ENCODE measurements at places on chromosomes 3 and 15.

DNA sequence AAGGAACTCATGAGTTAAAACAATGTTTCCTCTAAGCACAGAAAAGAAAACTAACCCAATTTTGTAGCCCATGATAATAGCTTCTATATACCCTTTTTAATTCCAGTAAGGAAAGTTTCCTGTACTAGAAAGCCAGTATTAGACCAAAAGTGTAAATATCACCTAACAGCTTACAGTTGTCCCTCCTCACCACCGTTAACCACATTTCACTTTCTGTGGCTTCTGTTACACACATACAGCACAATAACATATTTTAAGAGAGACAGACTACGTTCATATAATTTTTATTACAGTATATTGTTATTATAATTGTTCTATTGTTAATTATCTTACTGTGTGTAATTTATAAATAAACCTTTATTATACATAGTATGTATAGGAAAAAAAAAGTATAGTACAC is 74.1 kb downstream of the ZNF280D start:
- no peak for DNase-seq

DNA sequence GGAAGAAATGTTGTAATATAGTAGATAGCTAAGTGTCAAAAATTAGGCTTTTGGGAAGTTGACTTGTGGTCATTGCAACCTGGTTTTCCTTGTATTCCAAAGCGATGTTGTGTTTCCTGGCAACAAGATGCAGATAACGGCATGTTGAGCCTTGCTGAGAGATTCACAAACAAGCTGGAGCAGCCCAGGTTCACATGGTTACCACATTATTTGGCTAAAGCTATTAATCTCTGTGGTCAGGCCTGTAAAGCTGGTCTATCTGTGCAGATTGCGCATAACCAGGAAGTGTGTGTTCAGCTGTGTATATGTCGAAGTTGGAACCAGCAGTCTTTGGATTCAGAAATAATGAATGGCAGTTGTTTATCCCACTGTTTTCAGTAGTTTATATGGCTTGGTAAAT is 6.6 kb downstream of the TIPARP start:
- no peak for DNase-seq

DNA sequence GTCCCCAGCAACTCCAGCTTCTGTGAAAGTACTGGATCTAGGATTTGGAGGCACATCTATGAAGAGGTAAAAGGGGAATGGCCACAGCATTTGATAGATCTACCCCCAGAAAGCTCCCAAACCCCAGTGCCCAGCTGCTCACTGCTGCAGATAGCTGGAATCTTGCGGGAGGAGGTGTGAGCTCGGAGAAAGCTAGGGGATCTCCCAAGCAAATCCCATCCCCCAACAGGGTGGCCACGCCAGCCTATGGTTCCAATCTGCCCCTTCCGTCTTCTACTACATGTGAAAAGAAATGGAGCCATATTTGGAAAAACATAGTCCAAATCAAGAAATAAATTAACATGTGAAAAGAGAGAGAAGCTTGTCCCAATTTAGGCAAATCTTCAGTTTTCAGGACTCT is 42.0 kb downstream of the SEMA5B start:
- DNase-seq: no peak

- no peak for DNase-seq
These were observed 179.9 kb upstream of the NR2E3 start for GRCh38 chr15:71630475-71630809.

- DNase-seq: no peak
These were observed 60.5 kb downstream of the SENP2 start for GRCh38 chr3:185646382-185647133.

DNA sequence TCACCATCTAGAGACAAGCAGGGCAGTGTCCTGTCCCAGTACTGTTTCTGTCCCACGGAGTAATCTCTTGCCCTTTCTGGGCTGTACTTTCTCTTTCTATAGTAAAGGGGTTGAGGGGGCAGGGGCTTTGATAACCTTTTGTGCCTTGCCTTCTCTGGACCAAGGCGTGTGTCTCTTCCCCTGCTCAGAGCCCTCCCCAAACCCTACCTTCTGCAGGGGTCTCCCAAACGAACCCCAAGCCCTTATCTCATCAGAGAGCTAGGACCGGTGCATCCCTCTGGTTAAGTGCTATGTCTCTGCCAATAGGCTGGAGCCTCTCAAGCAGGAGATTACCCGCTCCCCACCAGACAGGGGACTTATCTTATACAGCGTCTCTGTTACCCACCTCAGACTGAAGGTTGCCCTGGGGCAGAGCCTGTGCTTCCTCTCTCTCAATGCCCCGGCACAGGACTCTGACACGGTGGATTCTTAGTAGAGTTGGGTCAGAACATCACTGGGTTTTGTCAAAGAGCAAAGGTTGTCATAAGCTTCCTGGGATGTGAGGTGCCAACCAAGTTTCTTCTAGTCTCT is 2.9 kb downstream of the PLEKHO2 start:
- peak; percentile 61 for DNase-seq

GRCh38 chr3:43742920-43743319 is 52.2 kb downstream of the ABHD5 start:
- DNase-seq: no peak

- DNase-seq: no peak
These were observed 247.7 kb upstream of the TTC14 start for GRCh38 chr3:180354214-180354613.

GRCh38 chr3:171358881-171359198 is 101.4 kb downstream of the TNIK start:
- DNase-seq: no peak

DNA sequence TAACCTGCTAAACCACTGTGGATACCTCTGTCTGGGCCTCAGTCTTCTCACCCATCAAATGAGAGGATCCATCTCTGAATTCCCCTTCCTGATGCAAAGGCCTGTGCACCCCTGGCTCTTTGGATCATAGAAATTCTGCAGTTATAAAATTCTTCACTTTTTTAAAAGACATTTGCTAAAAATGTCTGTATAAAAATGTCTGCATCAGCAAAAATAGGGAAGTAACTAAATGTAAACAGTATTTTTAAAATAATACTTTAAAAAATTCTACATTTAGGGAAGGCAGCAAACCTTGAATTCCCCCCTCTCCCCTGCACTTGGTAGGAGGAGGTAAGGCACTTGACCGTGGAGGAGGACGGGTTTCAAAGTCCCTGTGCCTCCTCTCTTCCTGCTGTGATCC is 25.6 kb upstream of the TRIM59 start:
- no peak for DNase-seq

DNA sequence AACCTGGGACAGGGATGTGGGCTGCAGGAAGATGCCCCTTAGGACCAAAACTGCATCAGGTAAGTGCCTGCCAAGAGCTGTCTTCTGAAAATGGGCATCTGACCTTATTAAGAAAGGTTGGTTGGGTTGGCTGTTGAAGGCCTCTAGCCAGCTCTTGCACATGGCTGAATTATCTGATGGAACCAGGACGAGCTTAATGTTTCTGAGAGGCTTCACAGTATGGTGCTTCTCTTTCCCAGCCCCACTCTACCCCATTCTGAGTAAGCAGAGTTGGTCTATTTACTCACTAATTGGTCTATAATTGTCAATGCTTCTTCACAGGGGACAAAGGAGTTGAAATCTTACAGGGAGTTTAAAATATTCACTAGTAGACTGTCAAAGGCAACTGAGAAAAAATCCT is 48.4 kb downstream of the DTWD1 start:
- no peak for DNase-seq

All from activated CD4-positive, alpha-beta T cell treated with anti-CD3 and anti-CD28 coated beads, Interleukin-2, Interleukin-6, amounts not matched to agents 100 ng/mL and 50 ng/mL, durations not matched to agents 16 hours and 8 hours (primary cell).